ENCODE measurements at places on chromosomes 4 and X. TPM values are rescaled to one million over a fixed set of nuclear protein-coding genes. Genes with fewer than 3 reads are reported as not detected.
A peak's percentile ranks its signal among the peaks of the same experiment; 100 is the strongest.

DNA sequence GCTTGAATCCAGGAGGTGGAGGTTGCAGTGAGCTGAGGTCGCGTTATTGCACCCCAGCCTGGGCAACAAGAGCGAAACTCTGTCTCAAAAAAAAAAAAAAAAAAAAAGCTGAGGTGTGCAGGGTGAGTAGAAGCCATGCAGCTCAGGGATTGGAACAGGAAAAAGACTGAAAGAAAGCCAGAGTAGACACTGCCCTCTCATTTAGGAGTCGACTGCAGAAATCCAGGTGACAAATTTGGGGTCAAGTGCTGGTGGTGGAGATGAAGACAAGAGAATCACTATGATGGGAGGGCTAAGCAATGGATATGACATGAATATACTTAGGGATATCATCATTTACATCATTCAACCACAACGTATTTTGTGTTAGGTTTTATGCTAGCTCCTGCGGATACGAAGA, 1.9 kb downstream of the NEIL3 start:
- DNase-seq = no peak

- DNase-seq = peak; percentile 54
These were observed 7.9 kb downstream of the LRPAP1 start for GRCh38 chr4:3524349-3524748.

GRCh38 chr4:155025762-155026457, 182.5 kb upstream of the NPY2R start:
- no peak for DNase-seq

ANKRD50 gene
- 12.5 TPM for total RNA-seq

SSX1 gene
- not detected for total RNA-seq
